ENCODE measurements at places on chromosomes 13 and 19.

GRCh38 chr13:63198071-63198470 lies 1782.4 kb upstream of the PCDH20 start:
- DNase-seq = no peak

GRCh38 chr13:21328836-21329477 lies 130.1 kb downstream of the ZDHHC20 start:
- no peak for DNase-seq

GRCh38 chr13:99366075-99366987 lies 59.1 kb upstream of the GPR183 start:
- DNase-seq = no peak

DNA sequence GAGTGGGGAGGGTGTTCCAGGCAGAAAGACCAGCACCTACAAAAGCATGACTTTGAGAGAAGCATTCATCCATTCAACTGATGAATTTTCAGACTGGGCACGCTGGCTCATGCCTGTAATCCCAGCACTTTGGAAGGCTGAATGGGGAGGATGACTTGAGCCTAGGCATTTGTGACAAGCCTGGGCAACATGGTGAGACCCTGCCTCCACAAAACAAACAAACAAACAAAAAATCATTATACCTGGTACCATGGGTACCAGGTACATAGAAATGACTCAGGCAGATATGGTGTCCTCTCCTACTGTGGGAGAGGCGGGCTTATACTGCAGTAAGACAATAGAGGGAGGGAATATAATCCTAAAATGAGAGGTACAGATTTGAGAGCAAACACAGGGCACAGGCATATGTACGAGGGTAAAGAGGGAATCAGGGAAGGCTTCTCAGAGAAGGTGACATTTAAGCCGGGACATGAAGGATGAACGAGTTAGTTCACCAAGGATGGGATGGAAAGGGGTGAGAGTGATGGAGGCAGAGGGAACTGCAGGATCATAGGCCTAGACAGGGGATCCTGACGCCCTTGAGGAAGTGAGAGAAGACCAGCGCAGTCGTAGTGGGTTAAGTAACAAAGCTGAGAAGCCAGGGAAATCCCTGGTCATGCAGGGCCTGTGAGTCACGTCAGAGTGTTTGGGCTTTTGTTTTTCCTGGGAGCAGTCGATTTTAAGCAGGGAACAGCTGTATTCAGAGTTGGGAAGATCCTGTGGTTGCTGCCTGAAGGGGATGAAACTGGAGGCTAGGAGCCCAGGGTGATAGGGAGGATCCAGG lies 2.9 kb downstream of the CYP2S1 start:
- no peak for DNase-seq

DNA sequence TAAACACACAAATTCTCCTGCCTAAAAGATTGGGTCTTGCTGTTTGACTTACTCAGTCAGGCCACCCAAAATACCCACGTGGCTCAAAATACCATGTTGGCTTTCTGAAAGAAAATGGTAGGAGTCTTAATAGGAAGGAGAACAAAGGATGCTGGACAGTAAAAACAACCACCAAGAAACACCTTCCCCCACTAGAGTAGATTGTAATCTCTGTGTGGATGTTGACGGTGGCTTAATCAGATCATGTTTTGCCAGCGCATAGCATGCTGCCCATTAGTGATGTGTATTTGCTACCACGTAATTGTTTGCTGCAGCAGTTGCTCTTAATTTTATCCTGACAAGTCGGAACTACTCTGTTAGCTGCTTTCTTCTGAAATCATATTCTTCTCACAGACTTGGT lies 1229.3 kb upstream of the SLC10A2 start:
- DNase-seq = no peak
